ENCODE measurements at places on chromosomes 6 and 20.
A peak's percentile ranks its signal among the peaks of the same experiment; 100 is the strongest.

- DNase-seq: no peak
Measured at GRCh38 chr6:129507059-129507807, 202.7 kb downstream of the ARHGAP18 start.

DNA sequence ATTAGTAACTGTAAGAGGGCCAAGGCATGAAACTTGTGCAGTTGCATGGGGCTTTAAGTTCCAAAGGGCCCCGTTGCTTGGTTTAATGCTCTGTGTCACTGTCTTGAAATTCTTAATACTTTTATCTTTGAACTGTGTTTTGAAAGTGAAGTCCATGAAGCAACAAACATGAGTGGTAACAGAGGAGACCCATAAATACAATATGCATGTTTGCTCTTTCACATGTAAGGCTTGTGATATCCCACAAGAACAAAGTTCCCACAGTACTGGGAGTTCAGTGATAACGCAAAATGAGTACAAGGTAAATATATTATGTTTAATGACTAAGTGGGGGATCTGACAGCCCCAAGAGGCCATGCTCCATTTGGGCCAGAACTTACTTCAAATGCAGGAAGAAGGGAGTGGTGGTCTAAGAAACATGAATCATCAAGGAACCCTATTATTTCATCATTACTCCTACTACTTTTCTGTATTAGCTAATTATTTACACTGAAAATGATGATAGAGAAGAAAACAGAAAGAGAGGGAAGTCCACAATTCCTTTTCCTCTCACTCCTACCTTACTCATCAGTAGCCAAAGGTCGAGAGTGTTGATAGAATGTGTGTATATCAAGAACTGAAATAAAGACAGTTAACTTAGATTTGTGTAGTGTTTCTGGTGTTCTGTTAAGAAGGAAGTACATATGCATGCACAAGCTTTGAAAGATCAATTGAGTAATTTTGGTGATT is 157.3 kb downstream of the PHF3 start:
- DNase-seq: no peak

GRCh38 chr20:50328222-50328979 is 137.8 kb downstream of the CEBPB start:
- no peak for DNase-seq

- peak; percentile 39 for DNase-seq
Measured at GRCh38 chr20:1734269-1734858, 76.8 kb upstream of the SIRPG start.

GRCh38 chr6:152012227-152012626 is 204.7 kb downstream of the ESR1 start:
- DNase-seq: no peak

DNA sequence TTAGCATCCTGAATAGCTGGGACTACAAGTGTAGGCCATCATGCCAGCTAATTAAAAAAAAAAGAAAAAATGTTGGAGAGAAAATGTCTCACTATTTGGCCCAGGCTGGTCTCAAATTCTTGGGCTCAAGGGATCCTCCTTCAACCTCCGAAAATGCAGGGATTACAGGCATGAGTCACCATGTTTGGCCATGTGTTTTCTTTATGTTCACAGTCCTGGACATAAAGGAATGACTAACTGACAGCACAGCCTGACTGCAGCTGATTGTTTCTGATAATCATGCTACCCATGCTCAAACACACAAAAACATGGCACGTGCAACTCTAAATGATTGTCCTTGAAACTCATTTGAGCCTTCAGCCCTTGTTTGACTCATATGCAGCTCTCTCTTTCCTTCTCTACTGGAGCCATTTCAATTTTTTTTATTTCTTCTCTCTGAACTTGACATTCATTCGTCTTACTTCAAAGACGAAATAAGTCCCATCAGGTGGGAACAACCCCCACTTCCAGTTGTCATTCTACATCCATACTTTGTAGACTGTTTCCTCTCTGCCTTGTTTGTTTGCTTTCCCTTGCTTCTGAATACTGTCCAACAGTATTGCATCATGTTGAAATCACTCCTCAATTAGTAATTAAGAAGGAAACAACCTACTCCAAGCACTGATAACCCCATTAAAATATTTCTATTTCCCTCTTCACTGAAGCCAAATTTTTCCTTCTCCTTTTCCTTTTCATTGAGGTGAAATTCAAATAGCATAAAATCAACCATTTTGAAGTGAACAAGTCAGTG is 413.0 kb downstream of the BMP2 start:
- DNase-seq: no peak

GRCh38 chr20:50189681-50190250 is 864 bp upstream of the CEBPB start:
- DNase-seq: no peak

GRCh38 chr6:170005665-170006064 is 254.2 kb downstream of the ERMARD start:
- no peak for DNase-seq

DNA sequence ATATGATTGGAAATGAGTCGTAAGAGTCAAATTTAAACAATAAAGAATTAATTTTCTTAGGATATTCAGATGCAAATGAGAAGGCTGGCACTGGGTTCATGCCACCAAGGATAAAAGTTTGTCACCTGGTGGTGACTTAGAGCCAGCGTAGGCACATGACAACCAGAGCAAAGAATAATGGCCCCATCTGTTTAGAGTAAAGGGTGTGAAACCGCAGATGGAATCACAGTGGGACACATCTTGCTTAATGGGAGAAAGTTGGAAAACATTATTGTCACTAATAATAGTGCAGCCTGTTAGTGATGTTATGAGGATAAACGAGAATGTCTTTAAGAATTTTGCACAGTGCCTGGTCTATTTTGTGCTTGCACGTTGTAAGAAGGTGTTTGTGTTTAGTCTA is 727.8 kb downstream of the QKI start:
- DNase-seq: no peak

GRCh38 chr20:53215166-53215565 is 243.0 kb downstream of the TSHZ2 start:
- no peak for DNase-seq
